ENCODE measurements at places on chromosomes 4 and X. TPM values are rescaled to one million over a fixed set of nuclear protein-coding genes. Genes with fewer than 3 reads are reported as not detected.

Gene FAM236B
- total RNA-seq: not detected

Gene SPANXA1
- not detected for total RNA-seq

Gene PWWP3B
- total RNA-seq: 8.1 TPM

Gene TRAM1L1
- 4.3 TPM for total RNA-seq

Gene SULT1E1
- total RNA-seq: 0.41 TPM

Gene AFP
- 0.90 TPM for total RNA-seq

Gene HTRA3
- 9.6 TPM for total RNA-seq

Gene CDX4
- total RNA-seq: not detected
